Activated CD4-positive, alpha-beta T cell treated with anti-CD3 and anti-CD28 coated beads, Interleukin-2, amount 10 ng/mL, durations not matched to agents 7 days and 5 days (primary cell): ENCODE measurements at places on chromosomes 6 and 20. TPM values are rescaled to one million over a fixed set of nuclear protein-coding genes. Genes with fewer than 3 reads are reported as not detected.

The DACT2 gene
- 0.10 TPM for total RNA-seq

The ROMO1 gene
- 55.0 TPM for total RNA-seq

- no peaks in the 10 kb centered on the region for H3K36me3 ChIP-seq
- H3K27me3 ChIP-seq: peaks cover 34% of the 10 kb centered on the region
- no peak overlapping the region for H3K4me3 ChIP-seq
Observed at GRCh38 chr6:41457303-41457670, 88.9 kb upstream of the FOXP4 start.

DNA sequence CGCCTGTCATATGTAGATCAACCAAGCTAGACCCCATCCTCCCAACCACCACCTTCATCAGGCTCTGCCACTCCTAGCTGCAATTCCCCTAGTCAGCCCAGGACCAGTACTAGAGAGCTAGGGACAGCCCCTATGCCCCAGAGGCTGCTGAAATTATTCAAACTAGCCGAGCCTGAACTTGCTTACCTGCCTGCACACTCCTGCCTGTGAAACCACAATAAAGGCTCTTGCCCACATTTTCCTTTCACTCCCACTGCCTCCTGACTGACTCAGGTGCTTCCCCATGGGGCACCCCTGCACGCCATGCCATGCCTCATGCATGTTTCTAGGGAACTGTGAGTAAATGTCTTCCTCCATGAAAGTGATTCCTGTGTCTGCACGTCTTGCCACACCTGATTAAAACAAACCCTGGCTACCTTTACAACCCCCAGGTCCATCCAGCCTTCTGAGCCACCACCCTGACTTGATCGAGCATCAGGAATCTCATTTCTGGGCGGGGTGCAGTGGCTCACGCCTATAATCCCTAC, 66.5 kb upstream of the IER3 start:
- H3K4me3 ChIP-seq: no peak overlapping the region
- H3K4me1 ChIP-seq: peaks cover 57% of the 10 kb centered on the region
- H3K36me3 ChIP-seq: peaks cover 27% of the 10 kb centered on the region

The HLA-DQB1 gene
- 24.1 TPM for total RNA-seq

The MCCD1 gene
- total RNA-seq: not detected

GRCh38 chr6:79466207-79466834, 70.9 kb downstream of the LCA5 start:
- no peaks in the 10 kb centered on the region for H3K4me1 ChIP-seq
- H3K27ac ChIP-seq: no peak overlapping the region
- no peak for DNase-seq
- H3K36me3 ChIP-seq: no peaks in the 10 kb centered on the region
- no peak overlapping the region for H3K4me3 ChIP-seq
- H3K27me3 ChIP-seq: peaks cover 6% of the 10 kb centered on the region
